HuH-7 (cell line): ENCODE measurements at places on chromosomes 5 and 9.

- peak; percentile 89 for DNase-seq
Observed at GRCh38 chr9:129496473-129497004, 124.4 kb downstream of the C9orf50 start.

DNA sequence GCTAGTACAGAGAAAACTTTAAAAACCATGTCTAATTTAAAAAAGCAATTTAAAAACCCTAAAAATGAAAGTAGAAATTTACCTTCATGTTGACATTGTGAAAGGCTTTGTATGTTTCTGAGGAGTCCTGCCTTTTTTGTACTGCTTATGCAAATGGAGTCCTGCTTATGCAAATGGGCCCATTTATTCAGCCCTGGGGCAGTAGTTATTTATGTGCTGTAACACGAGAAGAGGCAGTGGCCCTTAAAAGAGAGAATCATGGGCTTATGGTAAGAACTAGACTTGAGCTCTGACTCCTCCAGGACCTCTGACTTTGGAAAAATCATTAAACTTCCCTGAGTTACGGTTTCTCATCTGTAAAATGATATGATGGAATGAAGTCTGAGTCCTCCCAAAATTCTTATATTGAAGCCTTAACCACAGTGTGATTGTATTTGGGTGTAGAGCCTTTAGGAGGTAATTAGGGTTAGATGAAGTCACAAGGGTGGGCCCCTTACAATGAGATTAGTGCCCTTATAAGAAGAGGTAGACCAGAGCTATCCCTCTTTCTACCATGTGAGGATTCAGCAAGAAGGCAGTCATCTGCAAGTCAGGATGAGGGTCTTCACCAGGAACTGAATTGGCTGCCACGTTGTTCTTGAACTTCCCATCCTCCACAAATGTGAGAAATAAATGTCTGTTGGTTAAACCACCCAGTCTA, 447.8 kb upstream of the CD180 start:
- DNase-seq, result no peak

DNA sequence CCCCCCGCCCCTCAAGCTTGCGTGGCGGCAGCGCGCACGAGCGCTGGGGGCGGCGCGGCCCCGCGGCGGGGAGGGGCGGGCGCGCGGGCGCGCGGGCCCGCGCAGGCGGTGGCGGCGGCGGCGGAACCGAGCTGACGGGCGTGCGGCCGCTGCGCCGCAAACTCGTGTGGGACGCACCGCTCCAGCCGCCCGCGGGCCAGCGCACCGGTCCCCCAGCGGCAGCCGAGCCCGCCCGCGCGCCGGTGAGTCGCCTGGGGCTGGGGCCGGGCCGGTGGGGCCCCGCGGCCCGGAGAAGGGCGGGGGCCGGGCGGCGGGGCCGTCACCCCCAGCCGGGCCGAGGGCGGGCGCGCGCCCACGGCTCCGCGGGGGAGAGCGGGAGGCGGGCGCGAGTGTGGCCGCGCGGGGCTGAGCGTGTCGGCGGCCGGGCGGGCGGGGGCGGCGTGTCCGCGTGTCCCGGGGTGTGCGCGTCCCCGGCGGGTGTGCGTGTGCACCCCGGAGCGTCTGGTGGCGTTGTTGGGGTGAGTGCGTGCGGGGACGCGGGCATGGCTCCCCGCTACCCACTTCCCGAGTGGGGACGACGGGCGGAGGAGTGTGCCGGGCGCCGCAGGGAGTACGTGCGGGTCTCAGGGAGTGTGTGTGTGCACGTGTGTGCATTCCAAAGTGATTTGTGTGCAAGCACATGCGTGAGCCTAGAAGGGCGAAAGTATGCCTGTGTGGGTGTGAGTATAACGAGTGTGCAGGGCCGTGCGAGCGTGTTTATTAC, at the start of gene NEK6:
Gene NEK6, plus strand, starts transcription at position 106 of the 763 bp plus-strand sequence. CDS start 44,016 bp downstream, outside the sequence.
- DNase-seq, result no peak

DNA sequence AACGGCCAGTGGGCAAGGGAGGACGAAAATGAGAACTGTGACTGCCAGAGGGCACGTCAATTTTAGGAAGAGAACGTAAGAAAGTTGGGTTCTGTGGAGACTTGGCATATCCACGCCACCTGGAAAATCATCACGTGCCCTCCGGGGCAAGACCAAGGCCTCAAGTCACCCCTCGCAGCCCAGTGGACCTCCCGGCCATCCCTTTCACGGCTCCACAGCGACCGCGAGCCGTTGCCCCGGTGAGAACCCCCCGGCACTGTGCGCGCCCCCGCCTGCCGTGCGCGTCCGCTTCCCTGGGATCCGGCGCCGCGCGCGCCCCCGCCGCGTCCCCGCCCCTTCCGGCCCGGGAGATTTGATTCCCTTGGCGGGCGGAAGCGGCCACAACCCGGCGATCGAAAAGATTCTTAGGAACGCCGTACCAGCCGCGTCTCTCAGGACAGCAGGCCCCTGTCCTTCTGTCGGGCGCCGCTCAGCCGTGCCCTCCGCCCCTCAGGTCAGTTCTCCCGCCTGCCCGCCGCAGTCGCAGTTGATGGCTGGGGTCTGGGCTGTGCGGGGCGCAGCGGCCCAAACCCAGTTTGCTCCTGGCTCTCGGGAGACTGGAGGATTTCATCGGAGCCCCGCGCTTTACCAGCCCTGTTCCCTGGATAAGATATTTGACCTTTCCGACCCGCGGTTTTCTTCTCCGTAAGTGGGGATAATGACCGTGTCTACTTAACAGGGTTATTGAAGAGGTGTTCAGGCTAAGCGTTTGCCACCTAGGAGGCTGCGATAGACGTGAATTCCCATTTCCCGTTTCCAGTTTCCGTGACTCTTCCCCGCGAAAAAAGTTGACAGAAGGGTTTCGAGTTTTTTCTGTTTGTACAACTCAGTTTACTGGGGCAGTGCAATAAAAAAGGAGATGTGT, at the start of gene MELK:
Gene MELK, plus strand, starts transcription at position 381 of the 904 bp plus-strand sequence. CDS start 8,787 bp downstream, outside the sequence.
- peak; percentile 99 for DNase-seq

GRCh38 chr9:130824643-130825350, 10.3 kb upstream of the ABL1 start:
- DNase-seq, result peak; percentile 92

GRCh38 chr5:131270809-131271208, 7.0 kb downstream of the CDC42SE2 start:
- DNase-seq, result no peak

GRCh38 chr5:139694556-139695177, 46.5 kb downstream of the CXXC5 start:
- no peak for DNase-seq

DNA sequence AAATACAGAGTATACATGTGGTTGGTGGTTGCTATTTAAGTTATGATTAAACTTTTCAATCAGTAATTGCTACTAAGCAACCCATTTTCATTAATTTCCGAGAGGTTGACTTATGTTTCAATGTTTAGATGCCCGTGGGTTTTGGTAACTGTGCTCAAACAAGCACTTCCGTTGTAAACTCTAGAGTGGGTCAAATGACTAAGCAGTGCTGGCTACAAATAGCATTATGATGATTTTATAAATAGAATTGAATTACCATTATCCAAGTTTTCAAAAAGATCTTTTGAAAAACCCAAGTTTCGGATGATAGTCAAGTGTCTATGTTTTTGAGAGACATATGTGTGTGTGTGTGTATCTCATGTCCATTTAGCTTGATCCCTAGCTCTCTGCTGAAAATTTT, 2369.4 kb upstream of the ACO1 start:
- no peak for DNase-seq

GRCh38 chr9:86511614-86512360, 157.6 kb upstream of the TUT7 start:
- DNase-seq, result no peak

GRCh38 chr5:31107091-31107518, 86.4 kb upstream of the CDH6 start:
- no peak for DNase-seq

DNA sequence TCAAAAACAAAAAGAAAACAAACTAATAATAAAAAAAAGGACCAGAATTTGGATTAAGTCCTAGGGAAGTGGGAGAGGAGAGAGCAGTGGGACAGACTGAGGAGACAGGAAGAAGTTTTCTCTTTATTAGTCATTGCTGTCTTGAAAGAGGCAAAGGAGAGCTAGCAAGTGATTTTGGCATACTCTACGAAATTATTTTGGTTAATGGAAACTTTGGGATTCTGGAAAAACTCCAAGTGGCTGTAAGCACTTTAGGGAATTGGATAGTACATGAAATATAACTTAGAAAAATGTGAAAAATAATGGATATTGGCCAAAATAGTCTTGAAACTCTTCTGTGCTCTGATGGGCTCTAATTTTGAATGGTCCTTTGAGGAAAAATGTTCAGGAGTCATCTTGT, 1641.8 kb upstream of the WWC1 start:
- DNase-seq, result no peak

GRCh38 chr5:169435506-169436229, 134.7 kb upstream of the SLIT3 start:
- no peak for DNase-seq

GRCh38 chr5:74243634-74244033, 396.9 kb downstream of the ENC1 start:
- no peak for DNase-seq

- DNase-seq, result peak; percentile 88
Observed at GRCh38 chr5:154482528-154483449, 4.8 kb upstream of the HAND1 start.

DNA sequence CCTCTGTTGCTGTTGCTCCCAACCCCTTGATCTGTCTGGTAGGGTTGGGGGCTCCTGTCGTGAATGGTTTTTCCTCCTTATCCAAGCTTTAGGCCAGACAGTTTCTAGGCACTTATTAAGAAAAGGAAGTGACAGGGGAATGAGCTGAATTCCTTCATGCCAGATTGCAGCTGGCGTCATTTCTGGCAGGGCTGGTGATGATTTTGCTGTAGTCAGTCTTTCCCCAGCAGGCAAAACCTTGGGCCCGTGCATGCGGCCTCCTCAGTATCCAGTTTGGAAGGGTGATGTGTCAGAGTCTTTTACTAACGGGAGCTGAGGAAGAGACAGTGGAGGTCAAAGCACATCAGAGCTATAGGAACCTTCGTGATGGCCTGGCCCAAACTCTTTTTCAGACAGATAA, 58.8 kb downstream of the COL27A1 start:
- DNase-seq, result no peak

DNA sequence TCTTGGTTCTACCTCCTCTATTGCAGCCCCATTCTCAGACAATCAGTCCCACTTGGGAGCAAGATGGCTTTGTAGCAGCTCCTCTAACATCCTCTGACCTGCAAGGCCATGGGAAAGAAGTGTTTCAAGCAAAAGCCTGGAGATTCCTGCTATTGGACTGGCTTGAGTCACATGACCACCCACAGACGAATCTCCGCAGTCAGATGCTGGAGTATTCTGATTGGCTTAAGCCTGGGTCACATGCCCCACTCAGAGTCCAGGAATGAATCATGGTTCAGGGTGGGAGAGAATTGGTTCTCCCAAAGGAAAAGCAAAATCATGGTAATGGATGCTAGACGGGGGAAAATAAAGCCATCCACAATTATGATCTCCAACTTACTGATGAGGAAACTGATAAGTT, 22.6 kb upstream of the LMX1B start:
- no peak for DNase-seq

GRCh38 chr5:140362875-140363630, 3.1 kb downstream of the SLC4A9 start:
- peak; percentile 86 for DNase-seq

- no peak for DNase-seq
Observed at GRCh38 chr9:130759738-130760137, 66.2 kb downstream of the EXOSC2 start.

DNA sequence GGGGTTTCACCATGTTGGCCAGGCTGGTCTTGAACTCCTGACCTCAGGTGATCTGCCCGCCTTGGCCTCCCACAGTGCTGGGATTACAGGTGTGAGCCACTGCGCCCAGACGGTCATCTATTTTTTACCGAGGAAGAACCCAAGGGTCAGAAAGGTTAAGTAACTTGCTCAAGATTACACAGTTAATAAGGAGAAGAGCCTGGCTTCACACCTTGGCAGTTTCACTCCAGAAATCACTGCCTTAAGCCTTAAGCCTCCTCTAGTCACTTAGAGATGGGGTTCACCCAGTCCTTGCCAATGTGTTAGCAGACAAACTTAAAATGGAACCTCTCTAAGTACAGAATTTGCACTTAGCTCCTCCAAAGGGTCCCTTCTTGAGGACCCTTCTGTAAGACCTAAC, 116.3 kb downstream of the PTTG1 start:
- DNase-seq, result no peak

DNA sequence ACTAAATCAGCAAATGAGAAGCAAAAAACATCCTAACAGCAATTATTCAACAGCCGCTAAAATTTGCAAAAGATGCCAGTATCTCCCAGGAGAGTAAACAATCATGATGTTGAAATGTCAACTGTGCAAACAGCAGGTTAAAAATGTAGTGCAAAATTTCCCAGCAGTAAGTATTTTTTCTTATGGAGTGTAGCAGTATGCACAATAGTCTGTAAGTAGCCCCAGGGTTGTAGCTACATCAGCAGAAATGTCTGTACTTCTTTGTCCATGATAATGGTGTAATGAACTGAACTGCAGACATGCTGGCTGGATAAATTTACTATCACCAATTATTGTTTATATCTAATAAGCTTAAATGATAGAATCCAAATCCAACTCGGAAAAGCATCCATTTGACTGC, 31.4 kb downstream of the GRIN3A start:
- DNase-seq, result no peak

DNA sequence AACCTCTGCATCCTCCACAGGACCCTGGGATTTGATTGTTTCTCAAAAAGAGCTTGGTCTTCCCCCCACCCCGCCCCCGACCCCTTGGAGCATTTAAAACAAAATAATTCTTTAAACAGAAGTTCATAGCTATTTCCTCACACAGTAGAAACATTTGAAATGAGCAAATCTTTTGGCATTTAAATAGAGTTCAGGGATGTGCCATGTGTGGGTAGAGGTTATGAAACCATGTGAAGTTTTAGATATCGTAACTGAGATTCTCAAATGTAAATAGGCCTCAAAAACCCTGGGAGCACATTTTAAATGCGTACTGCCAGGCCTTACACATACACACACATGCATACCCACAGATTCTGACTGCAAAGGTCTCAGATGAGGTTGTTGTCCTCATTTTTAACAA, 66.5 kb downstream of the EPB41L4B start:
- DNase-seq, result no peak

GRCh38 chr5:142800776-142801494, 30.8 kb downstream of the ARHGAP26 start:
- DNase-seq, result no peak

DNA sequence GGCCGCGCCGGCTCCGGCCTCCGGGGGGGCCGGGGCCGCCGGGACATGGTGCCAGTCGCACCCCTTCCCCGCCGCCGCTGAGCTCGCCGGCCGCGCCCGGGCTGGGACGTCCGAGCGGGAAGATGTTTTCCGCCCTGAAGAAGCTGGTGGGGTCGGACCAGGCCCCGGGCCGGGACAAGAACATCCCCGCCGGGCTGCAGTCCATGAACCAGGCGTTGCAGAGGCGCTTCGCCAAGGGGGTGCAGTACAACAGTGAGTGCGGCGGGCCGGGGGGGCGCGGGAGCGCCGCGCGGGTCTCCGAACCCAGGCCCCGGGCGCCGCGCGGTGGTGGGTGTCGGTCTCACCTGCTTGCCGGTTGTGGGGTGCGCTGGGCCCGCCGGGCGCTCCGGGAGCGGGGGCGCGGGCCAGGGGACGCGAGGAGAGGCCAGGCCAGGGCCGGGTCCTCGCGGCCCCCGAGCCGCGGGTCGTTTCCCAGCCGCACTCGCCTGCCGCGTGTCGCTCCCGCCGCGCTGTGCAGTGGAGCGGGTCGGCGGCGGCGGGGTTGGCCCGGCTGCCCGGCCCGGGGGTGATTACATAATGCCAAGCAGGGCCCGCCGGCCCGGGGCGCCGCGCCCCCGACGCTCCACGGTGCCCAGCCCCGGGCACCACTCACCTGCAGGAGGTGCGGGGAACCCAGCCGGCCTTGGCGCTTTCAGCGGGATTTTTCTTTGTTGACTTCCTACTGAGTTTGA, 492 bp downstream of the RABL6 start:
- DNase-seq, result no peak

- DNase-seq, result no peak
Observed at GRCh38 chr5:29508131-29508530, 1685.4 kb upstream of the CDH6 start.
